ENCODE measurements at places on chromosomes 1 and 21.
A peak's percentile ranks its signal among the peaks of the same experiment; 100 is the strongest.

DNA sequence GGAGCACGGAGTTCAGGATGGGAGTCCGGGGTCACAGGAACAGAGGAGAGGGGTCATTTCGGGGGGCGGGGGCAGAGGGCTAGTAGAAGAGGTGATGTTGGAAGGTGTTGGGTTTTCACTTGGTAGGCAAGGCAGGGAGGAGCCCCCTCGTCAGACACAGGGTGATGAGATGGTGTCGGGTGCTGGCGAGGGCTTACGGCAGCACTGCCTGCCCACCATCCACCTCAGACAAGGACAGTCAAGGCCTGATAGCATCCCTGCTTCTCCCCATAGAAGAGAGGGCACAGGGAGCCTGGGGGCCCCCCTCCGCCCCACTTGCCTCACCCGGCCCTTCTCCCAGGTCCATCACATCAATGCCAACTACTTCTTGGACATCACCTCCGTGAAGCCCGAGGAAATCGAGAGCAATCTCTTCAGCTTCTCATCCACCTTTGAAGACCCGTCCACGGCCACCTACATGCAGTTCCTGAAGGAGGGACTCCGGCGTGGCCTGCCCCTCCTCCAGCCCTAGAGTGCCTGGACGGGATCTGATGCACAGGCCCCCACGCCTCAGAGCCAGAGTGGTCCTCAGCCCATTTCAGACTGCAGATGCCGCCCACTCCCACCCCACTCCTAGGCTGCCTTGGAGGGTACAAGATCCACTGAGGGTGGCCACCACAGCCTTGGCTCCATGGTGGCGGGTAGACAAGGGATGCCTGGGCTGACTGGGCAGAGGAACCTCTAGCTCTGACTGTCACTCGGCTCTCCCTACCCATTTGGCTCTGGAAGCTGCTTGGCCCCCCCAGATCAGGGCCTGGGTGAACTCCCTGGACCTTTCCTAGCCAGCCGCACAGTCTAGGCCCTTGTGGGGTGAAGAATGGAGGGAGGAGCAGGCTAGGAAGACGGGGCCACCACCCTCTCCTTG is 4.3 kb upstream of the MTFR1L start:
- no peak for DNase-seq

DNA sequence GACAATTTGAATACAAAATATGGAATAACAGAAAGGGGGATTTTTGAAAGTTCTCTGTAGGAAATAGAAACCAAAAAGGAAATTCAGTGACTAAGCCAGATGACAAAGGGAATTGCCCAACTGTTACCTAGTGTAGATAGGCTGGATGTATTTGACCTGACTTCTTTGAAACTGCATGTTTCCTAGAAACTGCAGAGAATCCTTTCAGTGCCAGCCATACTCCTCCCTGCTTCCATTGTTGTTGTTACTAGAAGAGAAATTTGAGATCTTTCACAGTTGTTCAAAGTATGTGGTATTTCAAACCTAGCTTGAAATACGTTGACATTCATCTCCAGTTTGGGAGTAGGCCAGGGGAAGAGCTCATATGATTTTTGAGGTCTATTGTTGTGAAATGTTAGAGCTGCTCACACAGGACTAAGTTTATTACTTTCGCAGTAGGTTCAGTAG is 1.8 kb upstream of the GBP5 start:
- DNase-seq = peak; percentile 97

- no peak for DNase-seq
Measured at GRCh38 chr1:209218981-209219380, 364.5 kb upstream of the CAMK1G start.

DNA sequence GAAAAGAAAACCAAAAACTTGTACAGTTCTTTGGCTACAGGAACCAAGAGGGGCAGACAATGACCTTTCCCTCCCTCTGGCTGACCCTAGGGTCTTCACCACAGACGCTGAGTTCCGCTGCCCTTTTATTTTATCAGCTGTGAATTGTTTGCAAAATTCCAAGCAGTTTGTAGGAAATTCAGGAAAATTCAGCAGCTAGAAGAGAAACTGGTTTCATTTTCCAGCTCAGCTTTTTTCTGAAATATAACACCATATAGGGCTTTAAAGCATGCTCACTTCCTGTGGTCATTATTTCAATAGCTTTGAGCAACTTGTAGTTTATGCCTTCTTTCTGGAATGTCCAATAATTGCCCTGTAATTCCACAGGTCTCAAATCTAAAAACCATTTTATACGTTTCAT is 5.5 kb upstream of the PIK3R3 start:
- peak; percentile 63 for DNase-seq

DNA sequence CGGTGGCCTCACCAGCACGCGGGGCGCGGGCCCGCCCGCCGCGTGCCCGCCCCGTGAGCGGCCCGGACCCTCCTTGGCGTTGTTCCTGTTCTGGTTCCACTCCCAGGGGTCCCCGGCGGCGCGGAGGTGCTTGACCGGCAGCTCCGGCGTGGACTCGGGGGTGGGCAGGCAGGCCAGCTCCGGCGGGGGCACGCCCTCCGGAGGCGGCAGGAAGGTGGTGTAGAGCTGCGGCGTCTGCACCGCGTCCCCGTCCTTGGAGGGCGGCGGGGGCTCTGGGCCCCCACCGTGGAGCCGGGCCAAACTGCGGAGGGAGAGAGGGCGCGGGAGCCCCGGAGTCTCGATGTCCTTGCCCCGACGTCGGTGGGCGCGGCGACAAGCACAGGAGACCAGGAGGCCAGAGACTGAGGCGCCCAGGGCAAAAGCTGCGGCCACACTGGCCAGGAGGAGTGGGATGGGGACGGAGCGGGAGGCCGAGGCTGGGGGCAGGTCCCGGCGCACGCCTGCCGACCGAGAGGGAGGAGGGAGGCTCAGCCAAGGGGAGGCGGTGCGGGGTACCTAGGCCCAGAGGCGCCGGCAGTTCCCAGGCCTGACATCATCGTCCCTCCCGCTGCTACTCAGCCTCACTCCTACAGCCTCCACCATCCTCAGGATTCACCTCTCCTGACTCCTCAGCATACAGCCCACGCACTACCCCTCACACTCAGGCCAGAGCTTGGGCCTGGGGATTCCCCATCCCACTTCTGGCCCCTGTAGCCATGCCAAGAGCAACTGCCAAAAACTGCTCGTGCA is 13.2 kb downstream of the SEMA6C start:
- peak; percentile 35 for DNase-seq

- peak; percentile 21 for DNase-seq
Measured at GRCh38 chr1:236181059-236181458, 38.7 kb downstream of the GPR137B start.

DNA sequence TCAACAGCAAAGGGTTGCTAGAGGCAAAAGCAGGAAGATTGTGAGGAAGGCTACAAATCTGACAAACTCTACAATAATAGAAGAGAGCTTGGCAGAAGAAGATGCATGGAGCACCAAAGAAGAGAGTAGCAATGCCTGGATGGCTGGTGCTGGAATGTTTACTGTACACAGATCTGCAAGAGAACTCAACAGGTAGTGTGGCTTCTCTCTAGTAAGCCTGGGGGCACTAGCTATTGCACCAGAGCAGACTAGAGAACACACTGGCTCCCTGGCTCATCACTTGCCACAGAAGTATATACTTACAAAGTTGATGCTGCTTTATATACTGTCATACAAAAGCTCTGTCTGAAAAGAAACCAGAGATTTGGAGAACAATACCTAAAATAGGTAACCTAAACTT is 475.0 kb upstream of the NCAM2 start:
- no peak for DNase-seq

GRCh38 chr1:100499194-100499811 is 38.6 kb upstream of the GPR88 start:
- peak; percentile 16 for DNase-seq

GRCh38 chr1:76632136-76632535 is 235.1 kb upstream of the ST6GALNAC5 start:
- DNase-seq = no peak

- no peak for DNase-seq
Measured at GRCh38 chr1:161954050-161954449, 69.6 kb downstream of the OLFML2B start.

DNA sequence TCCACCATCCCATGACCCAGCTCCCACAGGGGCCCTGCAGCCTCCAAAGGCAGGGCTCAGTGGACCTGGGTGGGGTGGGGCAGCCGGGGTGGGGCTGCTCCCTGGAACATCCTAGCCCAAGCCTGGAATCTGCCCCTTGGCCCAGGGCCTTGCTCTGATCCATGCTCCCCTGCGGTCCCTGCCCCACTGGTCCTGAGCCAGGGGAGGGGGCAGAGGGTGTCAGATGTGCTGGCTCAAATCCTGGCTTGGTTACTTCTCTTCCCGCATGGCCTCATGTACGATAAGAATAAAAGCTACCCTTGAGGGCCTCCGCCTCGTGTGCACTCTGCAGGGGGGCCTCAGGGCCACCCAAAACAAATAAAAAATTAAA is 819 bp downstream of the SLC25A34 start:
- no peak for DNase-seq

GRCh38 chr1:14362331-14362730 is 236.2 kb upstream of the KAZN start:
- DNase-seq = no peak

DNA sequence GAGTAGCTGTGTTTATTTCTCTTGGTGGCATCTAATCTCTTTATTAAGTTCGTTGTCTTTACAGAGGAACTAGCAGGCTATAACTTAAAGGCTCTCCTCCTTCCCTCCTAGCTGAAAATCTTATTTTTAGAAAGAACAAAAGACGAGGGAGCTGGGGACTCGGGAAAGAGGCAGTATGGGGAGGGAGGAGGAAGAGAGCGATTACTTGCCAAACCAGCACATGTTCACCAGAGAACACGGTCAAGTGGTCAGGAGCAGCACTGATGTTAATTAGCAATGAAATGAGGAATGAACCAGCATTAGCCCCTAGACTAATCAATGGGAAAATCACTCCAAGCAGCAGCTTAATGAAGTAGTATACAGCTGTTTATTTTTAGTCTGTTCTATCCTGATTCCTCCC is 171.3 kb upstream of the ESRRG start:
- no peak for DNase-seq

- DNase-seq = peak; percentile 1
Measured at GRCh38 chr1:143611159-143611558, 360.6 kb downstream of the FAM72C start.

- DNase-seq = no peak
Measured at GRCh38 chr1:9247894-9248293, 13.3 kb downstream of the H6PD start.

DNA sequence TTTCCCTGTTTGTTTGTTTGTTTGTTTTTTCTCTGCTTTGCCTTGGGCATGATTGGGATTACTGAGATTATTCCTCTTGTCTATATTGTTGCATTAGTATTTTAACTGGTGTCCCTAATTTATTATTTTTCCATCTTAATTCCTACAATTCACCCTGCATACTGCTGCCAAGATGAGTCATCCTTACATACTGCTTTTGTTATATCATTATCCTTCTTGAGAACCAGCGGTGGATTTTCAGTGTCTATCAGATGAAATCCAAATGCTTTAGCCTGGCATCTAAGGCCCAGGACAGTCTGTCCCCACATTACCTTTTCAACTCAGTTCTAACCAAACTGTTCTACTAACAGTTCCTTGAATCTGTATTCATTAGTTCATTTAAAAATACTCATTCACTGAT is 101.7 kb downstream of the OLFML2B start:
- DNase-seq = peak; percentile 47

GRCh38 chr1:114152508-114153260 is 985 bp downstream of the SYT6 start:
- peak; percentile 37 for DNase-seq

- no peak for DNase-seq
Measured at GRCh38 chr1:156931974-156932710, 11.7 kb downstream of the LRRC71 start.

GRCh38 chr1:51578383-51579109 is 38.3 kb upstream of the OSBPL9 start:
- DNase-seq = no peak

DNA sequence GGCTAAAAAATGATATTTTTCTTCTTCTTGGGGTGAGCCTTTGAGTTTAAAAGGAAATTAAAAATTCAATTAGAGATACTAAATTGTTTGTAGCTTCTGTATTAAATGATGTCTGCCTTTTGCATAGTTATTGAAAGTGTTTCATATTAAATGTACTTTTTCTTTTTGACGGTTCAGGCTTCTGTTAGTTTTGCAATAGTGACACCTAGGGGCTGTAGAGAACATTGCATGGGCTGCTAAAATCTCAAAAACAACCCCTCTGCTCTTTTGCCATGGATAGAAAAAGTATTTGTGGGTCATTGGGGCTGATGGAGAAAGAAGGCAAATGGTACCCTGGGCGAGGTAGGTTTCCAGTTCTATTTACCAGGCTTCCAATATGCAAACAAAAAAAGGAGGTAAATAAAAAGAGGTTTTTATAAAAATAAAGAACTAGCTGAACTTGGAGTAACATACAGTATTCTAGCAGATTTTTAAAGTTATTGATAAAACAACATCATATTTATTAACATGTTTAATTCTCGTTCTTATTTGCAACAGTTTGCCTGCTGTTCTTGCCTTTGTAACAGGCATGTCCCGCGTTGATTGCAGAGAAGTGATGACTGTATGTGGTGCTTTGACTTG is 115.4 kb upstream of the HOOK1 start:
- DNase-seq = peak; percentile 76

- no peak for DNase-seq
Measured at GRCh38 chr1:213054142-213054541, 3.1 kb downstream of the RPS6KC1 start.

- no peak for DNase-seq
Measured at GRCh38 chr1:241715956-241716355, 63.9 kb downstream of the WDR64 start.

DNA sequence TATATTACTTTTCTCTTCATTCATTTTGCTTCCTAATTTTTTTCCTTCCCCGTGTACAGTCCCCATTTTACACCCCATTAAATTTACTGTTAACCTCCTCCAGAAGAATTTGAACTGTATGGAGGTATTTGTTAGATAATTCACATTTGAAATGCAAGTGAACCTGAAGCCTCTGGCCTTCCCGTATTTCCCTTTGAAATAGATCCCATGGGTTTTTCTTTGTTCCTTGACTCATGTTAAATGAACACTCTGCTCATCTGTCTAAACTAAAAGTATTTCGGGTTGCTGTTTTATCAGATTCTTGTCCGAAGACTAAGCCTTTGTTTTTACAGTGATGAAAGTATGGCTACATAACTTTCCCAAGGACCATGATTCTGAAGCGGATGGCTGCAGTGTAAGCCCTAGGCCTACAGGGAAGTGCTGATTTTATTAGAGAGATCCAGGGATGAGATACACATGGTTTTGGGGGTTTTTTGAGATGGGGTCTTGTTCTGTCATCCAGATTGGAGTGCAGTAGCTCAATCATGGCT is 187.9 kb downstream of the PATJ start:
- no peak for DNase-seq

- DNase-seq = no peak
Measured at GRCh38 chr1:207863893-207864535, 46.9 kb downstream of the CD34 start.

- no peak for DNase-seq
Measured at GRCh38 chr21:36079010-36079649, 9.3 kb downstream of the CBR1 start.
